ENCODE measurements at places on chromosomes 1 and 21.

DNA sequence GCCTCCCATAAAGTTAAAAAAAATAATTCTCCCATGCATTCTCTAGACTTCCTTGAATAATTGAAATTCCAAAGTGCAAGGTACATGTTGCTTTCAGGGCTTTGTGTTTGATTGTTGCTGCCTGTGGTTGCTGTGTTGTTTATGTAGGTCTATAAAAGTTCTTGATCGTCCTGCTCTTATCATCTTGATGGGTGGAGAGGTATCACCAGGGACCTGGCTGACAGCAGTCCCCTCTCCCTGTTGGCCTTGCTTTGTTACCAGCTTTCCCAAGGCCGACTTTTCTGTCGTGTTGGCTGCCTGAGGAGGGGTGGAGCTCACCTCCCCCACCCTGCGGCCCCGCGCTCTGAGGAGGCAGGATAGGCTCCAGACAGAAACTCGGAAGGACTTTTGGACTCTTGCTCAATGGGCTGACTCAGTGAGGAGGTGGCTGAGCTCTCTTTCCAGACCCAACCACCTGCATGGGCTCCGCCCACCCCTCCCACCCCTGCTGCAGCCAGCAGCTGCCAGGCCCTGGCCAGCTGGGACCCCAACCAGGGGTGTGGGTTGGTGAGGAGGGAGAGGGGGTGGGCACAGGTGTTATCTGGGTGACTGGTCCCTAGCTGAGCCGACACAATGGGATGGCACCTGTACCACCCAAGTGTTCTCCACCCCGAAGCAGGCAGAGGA is 2.0 kb downstream of the INAVA start:
- DNase-seq = no peak

DNA sequence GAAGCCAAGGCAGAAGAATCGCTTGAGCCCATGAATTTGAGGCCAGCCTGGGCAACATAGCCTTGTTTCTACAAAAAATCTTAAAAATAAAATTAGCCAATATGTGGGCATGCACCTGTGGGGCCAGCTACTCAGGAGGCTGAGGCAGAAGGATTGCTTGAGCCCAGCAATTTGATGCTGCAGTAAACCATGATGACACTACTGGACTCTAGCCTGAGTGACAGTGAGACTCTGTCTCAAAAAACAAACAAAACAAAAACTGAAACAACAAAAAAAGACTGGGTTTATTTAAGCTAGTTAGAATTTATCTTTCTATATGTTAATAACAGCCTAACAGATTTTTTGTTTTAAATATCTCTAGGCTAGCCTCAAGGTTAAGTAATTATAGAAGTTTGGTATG is 57.4 kb downstream of the SLC35A3 start:
- DNase-seq = no peak

DNA sequence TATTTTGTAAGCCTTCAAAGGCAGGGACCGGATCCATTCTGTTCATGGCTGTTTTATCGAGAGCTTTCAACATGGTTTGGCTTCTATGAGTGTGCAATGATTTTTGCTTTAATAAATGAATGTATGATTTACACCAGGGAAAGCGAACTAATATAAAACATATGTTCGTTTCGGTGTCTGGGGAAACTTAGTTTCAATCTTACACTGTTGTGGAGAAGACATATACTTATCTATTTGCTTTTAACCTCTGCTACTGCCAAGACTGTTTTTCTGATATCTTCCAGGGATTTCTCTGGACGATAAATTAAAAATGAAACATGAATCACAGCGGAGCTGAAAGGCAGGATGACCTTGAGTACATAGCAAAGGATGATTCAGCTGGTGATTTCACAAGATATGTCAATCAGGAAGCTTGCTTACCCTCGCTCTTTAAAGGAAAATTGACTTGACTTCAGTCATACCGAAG is 14.7 kb upstream of the CYYR1 start:
- no peak for DNase-seq

- no peak for DNase-seq
These were observed 41.5 kb downstream of the HTR6 start for GRCh38 chr1:19706136-19706535.

DNA sequence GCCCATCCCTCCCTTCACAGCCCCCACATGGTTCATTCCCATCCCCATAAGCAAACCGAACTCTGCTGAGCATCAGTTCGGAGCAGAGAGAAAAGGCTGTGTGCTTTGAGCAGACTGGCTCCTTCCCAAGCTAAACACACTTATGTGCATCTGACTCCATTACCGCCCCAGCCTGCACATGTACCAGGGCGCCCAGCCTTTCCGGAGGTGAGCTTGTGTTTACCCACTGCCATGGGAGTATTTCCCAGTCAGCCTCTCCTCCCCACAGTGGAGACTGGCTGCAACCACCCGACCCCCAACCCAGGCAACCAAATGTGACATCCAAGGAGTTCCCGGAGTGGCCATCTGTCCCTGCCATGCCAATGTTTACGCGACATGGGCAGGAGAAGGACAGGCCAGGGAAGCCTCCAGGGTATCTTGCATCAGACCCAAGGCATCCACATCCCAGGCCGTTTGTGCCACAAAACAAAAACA is 9.4 kb downstream of the TIAM1 start:
- no peak for DNase-seq

DNA sequence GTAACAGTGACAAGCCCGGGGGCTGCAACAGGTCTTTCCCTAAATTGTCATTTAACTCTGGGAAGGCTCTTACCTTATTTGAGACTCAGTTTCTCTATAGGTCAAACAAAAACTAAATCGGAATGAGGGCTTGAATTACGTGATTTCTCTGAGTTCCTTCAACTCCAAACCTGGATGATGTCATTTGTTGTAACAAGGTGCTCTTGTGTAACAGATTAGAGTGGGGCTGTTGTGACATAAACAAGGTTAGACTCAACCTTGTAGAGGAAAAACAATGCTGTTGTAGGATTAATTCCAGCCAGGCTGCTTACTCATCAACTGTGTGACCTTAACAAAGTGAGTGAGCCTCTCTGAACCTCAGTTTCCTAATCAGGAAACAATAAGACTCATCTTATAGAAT is 74.4 kb downstream of the SUSD4 start:
- no peak for DNase-seq

DNA sequence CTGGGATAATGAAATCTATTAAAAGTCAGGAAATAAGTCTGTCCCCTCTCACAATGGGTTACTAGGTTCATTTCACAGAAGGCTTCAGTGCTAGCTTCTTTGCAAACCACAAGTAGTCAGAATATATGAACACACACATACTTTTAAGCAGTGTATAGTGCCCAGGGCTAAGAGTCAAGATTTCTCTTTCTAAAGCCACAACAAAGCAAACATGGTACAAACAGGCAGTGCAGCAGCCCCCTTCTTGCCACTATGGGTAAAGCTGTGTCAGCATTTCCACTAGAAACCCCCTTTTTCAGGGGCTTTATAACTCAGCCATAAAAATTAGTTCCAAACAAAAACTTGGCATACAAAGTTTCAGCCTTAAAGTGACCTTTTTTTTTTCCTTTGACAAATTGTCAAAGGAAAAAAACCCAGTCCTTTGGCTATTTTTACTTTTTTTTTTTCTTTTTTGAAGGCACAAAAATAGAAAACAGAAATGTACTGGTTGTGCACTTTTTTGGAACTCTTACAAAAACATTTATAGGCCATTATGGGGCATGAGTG is 315.4 kb downstream of the LMO4 start:
- no peak for DNase-seq

DNA sequence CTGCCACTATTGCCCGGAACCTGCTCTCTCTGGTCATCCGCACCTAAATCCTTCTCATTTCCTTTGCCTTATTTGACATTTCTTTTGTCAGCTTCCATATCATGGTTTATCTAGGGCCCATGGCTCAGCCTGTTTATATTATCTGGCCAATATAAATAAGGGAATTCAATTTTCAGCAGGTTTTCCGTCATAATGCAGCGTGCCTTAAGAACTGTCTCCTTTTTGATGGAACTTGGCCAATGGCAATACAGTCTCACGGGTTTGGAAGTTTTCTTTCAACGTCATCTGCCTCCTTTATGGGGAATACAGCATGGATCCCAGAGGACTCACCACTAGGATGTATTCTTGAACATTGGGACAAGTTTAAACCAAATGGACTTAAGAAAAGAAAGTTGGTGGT is 77.8 kb upstream of the KIAA0040 start:
- DNase-seq = no peak

DNA sequence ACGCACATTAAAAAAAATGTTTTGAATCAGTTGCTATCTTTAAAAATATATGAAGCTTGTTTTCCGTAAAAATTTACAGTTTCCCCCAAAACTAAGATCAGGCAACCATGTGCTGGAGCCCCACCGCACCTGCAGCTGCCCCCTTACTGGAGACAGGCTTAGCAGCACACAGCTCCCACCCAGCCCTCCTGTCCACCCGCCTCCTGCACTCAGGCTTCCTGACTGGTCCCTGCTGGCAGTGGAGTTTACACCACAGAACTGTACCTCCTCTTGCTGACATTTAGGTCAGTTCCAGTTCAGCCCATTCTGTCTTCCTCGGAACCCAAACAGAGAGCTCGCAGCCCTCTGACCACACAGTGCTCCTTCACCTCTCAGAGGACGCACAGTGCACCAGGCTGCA is 2.1 kb downstream of the GPR161 start:
- no peak for DNase-seq

- no peak for DNase-seq
These were observed 49.0 kb upstream of the NADK start for GRCh38 chr1:1827089-1827848.

DNA sequence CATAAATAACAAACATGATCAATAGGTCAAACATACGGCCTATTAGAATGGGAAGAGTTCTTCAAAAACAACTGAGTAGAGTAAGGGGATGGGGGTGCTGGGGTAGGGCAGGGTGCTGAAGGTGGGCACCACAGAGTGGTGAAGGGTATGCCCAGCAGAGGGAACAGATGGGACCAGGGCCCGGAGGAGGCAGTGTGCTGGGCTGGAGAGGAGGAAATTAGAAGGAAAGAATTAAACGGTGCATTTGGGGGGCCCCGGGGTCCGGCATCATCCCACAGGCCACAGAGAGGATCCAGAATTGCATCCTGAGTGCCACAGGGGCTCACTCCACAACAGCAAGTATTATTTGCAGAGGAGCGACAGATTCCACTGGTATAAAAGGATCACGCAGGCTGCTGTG is 94.5 kb downstream of the GLIS1 start:
- no peak for DNase-seq

DNA sequence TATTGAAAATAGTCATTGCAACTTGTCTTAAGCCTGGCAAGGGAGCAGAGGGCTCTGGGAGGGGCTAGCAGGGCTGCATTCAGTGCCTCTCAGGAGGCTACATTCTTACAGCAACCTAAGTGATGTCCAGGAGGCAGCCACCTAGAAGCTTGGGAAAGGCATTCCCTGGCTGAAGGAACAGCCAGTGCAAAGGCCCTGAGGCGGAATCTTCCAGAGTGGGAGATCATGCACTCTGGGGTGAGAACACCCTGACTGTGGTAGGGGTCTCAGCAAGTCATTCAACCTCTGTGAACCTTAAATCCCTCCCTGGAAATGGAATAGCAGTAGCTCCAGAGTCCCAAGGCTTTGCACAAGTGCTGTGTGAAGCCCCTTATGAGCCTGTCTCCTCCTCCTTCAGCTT is 84.1 kb downstream of the TAS1R2 start:
- no peak for DNase-seq

- no peak for DNase-seq
These were observed 78.8 kb downstream of the PIK3CD start for GRCh38 chr1:9730096-9730901.

- DNase-seq = no peak
These were observed 1.7 kb downstream of the MCL1 start for GRCh38 chr1:150577557-150578271.

GRCh38 chr21:16755061-16755460 is 757.8 kb upstream of the CXADR start:
- DNase-seq = no peak

GRCh38 chr1:21232044-21232443 is 55.3 kb upstream of the EIF4G3 start:
- DNase-seq = peak; percentile 28

DNA sequence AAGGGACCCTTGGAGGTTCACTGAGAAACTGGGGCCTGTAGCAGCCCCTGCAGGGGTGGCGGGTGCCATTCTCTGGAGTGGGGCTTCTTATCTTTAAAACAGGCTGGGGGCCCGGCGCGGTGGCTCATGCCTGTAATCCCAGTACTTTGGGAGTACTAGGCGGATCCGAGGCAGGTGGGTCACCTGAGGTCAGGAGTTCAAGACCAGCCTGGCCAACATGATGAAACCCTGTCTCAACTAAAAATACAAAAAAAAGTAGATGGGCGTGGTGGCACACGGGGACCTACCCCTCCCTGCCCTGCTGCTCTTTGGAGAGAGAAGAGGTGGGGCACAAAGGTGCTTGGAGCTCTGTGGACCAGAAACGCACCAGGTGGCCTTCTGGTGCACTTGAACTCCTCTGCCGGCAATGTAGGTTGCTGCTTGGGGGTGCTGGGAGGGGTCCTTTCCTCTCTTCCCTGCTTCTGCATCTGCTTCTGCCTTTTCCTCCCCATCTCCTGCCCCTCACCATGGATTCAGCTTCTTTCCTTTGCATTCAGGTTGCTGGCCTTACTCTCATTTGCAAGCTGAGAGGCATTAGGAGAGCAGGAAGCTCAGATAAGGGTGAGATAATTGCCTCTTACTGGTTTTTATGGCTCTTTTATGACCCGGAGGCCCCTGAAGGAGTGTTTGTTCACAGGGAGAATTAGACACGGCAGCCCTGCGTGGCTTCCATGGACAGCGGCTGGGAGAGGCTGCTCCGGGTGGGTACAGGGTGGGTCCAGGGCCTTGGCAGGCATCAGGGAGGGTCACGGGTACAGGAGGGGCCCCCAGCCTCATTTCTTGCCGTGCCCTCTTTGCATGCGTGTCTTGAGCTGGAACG is 57.4 kb downstream of the ARHGEF10L start:
- no peak for DNase-seq

GRCh38 chr1:167689567-167689920 is 32.2 kb upstream of the MPZL1 start:
- DNase-seq = no peak

DNA sequence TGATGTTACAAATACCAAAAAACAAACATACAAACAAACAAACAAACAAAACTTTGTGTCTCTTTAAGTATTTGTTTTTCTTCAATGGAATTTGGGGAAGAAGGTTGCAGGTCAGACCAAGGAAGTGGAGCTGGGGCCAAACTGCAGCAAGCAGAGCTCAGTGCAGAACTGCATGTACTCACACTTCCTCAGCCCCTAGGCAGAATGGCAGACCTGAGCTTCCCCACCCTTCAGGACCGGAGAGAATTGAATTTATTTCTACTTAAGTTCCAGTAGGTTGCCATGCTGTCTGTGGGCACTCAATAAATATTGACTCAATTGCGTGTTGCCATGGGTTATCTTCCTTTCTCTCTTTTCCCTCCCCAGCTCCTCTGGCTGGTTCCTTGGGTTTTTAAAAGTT is 173.6 kb downstream of the PTGER3 start:
- no peak for DNase-seq

- DNase-seq = peak; percentile 4
These were observed 161.5 kb downstream of the DNM3 start for GRCh38 chr1:172002725-172003345.

All from effector CD4-positive, alpha-beta T cell (primary cell).